AG20443 (cell line): ENCODE measurements at places on chromosomes 7 and 10.

- DNase-seq, result peak; percentile 14
Observed at GRCh38 chr7:40356871-40357709, 222.3 kb downstream of the SUGCT start.

DNA sequence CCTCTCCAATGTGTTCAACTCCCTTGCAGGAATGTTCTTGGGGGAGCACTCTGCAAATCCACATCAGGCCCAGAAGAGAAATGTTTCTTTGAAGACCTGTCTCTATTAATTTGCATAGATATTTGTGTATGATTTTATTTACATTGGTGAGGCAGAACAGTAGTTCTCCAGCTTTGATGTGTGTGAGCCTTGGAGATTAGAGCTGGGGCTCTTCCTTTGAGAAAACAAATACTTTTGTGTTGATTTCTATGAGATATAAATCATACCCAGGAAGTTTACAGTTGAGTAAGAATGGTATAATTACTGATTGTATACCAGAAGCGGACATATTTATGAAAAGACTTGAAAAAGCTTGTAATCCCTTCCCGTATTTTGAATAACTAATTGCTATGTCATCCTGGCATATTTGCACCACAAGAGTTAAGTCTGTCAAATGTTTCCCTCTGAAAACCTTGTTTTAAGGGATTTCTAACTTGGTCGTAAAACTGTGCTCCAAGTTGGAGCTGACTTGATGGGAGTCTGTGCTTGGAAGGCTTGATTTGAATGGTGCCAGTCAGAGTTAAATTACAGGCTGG is 468.5 kb downstream of the LRMDA start:
- no peak for DNase-seq

DNA sequence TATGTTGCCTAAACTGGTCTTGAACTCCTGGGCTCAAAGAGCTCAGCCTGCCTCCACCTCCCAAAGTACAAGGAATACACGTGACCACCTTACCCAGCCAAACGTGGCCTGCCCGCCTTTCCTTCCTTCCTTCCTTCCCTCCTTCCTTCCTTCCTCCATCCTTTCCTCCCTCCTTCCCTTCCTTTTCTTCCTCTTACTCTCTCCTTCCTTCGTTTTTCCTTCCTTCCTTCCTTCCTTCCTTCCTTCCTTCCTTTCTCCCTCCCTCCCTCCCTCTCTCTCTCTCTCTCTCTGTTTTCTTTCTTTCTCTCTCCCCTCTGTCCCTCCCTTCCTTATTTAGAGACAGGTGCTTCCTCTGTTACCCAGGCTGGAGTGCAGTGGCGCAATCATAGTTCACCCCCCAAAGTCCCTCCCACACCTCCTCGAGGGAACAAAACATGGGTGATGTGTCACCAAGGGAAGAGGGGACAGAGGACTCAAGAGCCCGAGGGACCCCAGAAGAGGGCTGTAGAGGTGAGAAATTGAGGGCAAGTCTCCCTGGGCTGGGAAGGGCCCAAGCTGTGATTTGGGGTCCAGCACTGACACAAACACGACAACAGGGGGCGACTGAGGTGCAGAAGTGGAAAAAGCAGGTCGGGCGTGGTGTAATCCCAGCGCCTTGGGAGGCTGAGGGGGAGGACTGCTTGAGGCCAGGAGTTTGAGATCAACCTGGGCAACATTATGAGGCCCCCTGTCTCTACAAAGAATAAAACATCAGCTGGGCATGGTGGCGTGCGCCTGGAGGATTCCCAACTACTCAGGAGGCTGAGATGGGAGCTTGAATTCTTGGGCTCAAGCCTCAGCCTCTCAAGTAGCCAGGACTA is 28.1 kb downstream of the EPHB4 start:
- peak; percentile 71 for DNase-seq

DNA sequence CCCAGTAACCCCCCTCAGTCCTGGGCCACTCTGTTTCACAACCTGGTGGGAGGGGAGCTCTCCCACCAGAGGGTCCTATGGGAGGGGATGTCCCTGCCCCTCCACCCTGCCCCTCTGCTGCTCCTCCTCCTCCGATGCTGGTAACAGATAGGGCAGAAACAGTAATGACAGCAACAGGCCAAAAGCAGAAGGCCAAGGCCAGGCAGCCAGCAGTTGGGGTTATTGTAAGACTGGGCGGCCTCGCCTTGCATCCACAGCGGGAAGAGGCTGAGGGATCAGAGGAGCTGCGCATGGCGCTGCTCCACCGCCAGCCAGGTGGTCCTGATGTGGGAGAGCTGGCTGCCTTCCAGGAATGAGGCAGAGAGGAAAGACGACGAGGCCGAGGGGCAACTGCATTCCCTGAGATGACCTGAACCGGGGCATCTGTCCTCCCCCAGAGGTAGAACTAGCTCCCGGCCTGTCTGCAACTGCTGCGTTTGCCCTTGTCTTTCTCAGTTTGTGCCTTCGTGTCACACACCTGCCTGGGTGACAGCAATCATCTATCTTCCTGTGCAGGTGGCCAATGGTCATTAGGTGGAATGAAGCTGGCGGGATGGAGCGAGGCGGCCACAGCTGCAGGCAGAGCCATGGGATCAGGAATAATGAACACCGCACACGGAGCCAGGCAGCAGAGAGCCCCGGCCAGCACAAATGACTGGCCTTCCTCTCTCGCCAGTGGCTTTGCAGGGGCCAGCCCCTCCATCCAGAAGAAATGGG is 54.0 kb upstream of the CACUL1 start:
- no peak for DNase-seq

DNA sequence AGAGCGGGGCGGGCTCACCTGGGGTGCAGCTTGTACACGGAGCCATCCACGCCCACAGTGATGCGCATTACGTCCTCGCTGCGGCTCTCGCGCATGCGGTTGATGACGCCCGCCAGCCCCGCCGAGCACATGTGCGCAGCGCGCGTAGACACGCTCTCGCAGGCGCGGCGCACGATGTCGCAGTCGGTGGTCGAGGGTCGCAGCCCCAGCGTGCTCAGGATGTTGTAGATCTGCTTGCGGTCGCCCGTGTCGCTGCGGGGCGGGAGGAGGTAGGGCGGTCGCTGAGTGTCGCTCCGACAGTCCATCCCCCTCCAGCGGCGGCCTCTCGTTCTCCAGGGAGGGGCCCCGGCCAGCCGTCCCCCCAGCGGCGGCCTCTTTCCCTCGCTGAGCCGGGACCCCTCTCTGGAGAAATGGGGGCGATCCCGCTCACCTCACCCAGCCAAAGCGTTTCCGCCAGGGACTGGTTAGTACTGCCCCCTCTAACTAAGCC is 4.4 kb upstream of the MYL7 start:
- DNase-seq, result no peak

DNA sequence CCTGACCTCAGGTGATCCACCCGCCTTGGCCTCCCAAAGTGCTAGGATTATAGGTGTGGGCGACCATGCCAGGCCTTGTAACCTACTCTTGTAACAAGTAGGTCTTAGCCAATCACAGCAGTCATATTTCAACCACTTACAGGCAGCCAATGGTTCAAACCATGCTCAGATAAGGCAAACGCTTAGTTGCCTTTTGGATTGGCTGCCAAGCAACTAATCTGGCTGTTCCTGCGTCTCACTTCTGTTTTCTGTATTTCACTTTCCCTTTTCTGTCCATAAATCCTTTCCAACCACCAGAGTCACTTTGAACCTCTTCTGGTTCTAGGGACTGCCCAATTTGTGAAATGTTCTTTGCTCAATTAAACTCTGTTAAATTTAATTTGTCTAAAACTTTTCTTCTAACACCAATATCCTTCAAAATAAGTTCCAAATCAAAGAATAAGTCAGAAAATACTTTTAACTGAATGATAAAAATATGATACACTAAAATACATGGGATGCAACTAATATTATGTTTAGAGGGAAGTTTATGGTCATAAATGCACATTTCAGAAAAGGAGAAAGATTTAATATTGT is 19.1 kb upstream of the PRF1 start:
- DNase-seq, result no peak

GRCh38 chr7:87944547-87944946 is 10.5 kb downstream of the ADAM22 start:
- no peak for DNase-seq
